ENCODE measurements at places on chromosomes 1 and 21.

DNA sequence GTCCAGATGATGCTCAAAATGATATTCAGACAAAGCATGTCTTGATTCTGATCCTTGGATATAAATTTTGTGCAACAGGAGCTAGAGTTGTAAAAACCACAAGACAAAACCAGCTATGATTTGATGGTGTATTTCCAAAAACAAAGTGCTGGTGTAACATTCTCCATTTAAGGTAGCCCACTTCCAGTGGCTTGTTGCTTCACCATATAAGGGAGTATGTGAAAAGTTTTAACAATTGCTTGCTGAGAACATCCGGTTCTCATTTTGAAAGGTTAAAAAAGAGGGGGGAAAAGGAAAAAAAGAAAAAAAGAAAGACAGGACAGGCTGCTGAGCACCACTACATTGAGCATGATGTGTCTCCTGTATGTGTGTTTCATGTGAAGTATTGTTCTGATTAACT is 123.6 kb downstream of the MACF1 start:
- no peak for DNase-seq

GRCh38 chr1:100090471-100090870 is 42.3 kb downstream of the SASS6 start:
- no peak for DNase-seq

GRCh38 chr1:172145656-172146055 is 274.8 kb upstream of the C1orf105 start:
- DNase-seq, result no peak

- DNase-seq, result no peak
Measured at GRCh38 chr21:14833666-14834351, 231.0 kb downstream of the NRIP1 start.

DNA sequence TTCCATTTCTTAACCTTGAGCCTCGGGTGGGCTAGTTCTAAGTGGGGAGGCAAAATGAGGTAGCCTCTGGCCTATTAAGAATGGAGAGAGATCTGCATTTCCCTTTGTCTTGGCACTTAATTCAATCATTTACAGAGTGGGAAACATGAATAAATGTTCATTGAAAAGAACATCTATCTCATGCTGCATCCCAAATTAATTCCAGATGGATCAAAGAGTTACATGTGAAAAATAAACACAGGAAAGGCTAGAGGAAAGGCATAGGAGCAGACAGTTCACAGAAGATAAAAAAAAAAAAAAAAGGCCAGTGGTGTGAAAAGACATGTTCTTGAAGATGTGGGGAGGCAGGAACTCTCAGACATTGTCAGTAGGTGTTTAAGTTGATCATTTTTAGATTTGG is 35.7 kb upstream of the EPS8L3 start:
- no peak for DNase-seq

DNA sequence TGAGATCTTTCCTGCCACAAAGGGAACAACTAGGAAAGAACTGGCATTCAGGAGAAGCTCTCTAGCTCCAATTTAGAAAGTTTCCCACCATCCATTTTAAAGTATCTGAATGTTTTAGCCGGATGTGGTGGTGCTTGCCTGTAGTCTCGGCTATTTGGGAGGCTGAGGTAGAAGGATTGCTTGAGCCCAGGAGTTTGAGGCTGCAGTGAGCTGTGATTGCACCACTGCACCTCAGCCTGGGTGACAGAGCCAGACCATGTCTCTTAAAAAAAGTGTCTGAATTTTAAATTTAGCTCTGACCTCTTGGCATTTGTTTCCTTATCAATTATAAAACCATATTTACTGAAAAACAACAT is 67.2 kb downstream of the RPAP2 start:
- DNase-seq, result no peak

DNA sequence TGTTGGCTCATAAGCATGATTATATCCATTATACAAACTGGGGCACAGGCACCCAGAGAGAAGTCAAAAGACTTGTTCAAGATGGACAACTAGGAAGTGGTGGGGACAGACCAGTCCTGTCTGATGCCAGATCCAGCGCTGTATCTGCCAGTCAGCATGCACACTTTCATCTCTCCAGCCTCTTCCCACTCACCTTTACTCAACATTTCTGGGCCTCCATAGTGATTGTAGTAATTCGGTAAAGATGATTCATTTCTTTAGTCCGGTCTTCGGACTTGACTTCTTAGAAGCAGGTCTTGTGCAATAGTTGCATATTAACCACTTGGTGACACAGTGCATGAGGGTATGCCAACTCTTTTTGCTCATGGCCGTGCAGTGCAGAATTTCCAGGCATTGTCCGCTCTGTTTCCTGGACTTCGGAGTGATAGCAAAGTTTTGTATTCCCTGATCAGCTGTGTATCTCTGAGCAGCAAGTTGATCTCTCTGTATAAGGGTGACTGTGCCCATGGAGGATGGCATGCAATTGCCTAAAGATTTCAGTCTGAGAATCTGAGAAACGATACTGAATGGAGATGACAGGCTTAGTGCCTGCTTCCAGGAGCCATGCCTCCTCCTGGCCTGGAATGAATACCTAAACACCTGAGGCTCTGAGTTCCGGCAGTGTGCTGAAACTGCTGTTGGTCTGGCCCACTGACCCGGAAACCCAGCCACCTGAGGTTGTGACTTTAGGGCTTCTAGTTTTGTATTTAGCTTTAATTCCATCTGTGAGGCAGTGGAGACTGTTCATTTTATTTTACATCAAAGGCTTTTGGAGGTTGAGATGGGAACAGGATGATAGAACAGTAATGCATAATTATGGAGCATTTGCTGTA is 39.0 kb downstream of the GALNT2 start:
- DNase-seq, result no peak

GRCh38 chr1:110888049-110888448 is 15.1 kb downstream of the CD53 start:
- DNase-seq, result no peak

DNA sequence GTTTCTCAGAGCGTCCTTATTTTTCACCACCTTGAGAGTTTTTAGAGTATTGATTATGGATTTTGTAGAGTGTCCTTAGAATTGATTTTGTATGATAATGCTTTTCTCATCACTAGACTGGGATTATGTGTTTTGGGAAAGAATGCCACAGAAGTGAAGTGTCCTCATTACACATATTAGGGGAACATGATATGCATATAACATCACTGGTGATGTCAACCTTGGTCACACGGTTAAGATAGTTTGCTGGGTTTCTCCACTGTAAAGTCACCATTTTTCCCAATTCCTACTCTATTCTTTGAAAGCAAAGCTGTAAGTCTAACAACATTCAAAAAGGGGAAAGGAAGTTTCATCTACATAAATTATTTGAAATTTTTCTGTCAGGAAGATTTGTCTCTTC is 39.6 kb upstream of the PALMD start:
- DNase-seq, result no peak

DNA sequence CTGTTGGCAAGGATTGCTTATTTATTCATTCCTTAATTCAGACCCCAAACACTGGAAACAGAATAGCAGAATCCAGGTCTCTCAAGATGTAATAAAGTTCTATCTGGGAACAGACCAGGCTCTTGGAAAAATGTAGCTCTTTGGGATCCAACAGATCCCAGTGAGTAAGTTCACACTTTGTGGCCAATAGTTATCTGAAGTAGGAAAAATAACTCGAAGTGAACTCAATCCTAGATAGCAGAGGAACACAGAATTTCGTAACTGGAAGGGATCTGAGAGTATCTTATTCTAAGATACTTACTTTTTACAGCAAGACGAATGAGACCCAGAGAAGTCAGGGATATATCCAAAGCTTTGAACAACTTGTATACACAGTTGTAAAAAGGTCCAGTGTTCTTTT is 150.7 kb upstream of the CD34 start:
- no peak for DNase-seq

DNA sequence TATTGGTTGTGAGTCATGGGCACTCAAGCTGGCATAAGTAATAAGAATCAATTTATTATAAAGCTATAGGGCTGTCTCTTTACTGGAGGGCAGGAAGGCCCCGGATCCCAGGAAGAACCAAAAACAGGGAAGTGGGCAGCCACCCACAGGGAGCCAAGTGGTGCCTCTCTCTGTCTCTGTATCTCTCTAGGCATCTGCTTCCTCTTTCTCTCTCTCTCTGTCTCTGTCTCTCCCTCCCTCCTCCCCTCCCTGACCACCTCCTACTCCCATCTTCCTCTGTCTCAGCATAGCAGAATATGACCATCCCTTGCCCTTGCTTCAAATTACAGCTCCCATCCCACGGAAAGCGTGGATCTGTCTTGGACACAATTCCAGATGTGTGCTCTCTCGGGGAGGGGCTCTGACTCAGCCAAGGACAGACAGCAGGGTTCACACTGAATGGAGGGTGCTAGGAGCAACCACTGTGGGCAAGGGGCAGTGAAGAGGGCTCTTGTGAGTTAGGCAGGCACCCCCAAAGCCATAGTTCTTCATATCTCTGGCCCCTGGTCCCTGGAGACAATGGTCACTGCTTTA is 80.4 kb upstream of the LPGAT1 start:
- DNase-seq, result no peak

- DNase-seq, result no peak
Measured at GRCh38 chr1:56263908-56264307, 315.5 kb downstream of the PLPP3 start.

DNA sequence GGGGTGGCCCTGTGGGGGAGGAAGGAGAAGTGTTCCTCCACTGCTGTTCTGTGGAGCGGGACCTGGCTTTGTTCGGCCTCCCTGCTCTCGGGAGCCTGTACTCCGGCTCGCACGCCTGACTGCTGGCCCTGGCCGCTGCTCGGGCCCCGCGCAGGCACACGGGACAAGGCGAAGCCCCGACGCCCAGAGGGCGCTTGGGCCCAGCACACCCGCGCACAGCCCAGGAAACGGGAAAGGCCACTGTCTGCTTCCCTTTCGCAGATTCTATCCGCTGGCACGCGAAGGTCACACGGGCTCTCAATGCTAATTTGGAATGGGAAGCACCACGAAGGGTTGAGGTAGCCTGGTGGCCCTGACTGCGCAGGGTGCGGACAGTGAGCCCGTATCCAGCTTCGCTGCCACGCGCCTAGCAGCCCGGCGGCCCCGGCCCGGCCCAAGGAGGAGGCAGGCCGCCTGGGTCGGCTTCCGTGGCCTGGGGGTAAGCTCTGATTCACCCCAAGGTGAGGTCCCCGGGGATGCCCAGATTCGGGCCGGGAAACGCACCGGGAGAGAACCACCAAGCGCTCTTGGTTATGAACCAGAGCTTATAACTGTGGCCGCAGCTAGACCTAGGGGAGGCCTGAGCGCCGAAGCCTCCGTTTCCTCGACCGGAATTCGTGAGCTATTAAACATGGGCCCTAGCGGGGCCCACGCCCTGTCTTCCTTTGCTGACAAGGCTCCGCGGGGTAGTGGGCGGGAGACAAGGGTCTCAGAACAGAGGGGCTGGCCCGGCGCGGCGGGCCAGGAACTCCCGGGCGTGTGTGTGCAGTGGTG is 19.7 kb upstream of the TBX15 start:
- DNase-seq, result no peak

DNA sequence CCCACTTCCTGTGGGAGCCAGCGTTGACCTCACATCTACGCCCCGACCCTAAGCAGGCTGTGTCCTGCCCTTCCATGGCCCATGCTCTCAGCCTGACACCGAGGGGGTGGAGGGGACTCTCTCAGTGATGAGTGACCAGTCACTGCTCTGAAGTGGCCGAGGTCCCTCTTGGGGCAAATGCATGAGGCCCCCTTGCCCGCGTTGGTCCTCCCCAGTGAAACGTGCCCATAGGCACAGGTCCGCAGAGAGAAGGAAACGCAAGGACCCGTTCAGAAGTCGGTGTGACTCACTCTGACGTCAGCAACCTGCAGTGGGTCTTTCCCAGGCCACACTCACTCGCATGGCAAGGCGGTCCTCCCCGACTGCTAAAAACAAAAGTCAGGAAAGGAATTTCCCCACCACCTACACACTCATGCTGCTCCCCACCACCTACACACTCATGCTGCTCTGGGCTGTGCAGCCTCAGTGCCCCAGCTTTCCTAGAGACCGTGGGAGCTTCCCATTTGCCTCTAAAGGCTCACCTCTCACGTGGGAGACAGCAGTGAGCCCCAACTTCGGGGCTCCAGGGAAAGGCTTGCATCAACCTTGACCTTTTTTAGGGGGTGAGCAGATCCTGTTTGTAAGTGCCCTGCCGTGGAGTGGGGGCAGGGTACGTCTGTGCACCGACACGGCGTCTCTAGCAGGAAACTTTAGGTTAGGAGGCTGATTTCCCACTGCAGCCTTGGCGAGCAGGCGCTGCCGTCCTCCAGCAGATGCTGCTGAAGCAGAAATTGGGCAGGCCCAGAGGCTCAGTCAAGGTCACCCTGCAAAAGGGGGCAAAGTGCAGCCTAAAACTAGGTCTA is 11.4 kb downstream of the UBASH3A start:
- DNase-seq, result no peak

DNA sequence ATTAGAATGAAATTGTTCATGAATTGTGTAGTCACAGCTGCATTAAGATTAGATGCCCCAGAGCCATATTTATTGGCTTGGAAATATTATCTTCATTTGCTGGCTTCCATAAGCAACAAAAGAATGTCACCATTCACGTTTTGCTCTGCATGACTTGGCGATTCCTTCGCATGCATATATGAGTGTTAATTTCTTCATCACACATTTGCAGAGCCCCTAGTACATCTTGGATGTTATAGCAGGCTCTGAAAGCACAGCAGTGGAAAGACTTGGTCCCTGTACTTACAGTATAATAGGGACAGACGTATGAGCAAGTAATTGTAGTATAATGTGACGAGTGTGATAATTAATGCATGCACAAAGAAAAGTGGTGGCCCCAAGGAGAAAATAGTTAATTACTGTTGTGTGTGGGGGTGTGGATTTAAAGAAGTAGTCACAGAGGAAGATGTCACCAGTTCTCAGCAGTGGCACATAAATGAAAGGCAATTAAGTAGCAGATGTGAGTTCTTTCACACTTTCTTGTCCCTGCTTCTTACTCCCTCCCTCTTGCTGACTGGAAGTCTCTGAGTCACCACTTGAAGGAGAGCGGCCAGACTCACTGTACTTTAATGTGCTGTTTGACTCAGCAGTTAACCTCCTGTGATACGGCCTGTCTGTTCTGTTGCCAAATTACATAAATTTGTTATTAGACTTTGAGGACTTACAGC is 21.0 kb downstream of the S100A10 start:
- no peak for DNase-seq

DNA sequence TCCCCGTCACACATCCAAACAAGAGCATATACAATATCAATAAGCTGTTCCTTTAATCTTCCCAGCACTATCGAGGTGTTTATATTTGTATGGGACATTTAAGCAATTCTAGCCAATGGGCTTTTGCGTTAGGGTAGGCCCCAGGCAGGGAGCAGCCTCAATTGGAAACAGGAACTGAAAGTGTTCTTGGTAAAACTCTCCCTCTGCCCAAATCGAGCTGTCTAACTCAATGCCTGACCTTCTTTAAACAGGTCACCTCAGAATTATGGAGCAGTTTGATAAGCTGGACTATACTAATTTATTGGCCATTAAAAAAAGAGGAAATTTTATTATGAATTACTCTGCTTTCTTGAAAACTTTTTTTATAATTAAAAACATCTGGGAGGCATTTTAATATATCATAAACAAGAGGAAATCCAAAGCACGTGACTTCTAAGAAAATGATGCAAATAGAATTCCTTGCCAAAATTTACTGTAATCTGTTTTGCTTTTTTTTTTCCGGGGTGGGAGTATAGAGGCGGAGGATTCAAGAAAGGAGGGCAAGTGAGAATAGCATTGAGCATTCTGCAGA is 498.1 kb downstream of the LMO4 start:
- DNase-seq, result no peak

Measured in coronary artery (tissue), 2 donors.